ENCODE measurements at places on chromosomes 2 and 18.
A peak's percentile ranks its signal among the peaks of the same experiment; 100 is the strongest.

DNA sequence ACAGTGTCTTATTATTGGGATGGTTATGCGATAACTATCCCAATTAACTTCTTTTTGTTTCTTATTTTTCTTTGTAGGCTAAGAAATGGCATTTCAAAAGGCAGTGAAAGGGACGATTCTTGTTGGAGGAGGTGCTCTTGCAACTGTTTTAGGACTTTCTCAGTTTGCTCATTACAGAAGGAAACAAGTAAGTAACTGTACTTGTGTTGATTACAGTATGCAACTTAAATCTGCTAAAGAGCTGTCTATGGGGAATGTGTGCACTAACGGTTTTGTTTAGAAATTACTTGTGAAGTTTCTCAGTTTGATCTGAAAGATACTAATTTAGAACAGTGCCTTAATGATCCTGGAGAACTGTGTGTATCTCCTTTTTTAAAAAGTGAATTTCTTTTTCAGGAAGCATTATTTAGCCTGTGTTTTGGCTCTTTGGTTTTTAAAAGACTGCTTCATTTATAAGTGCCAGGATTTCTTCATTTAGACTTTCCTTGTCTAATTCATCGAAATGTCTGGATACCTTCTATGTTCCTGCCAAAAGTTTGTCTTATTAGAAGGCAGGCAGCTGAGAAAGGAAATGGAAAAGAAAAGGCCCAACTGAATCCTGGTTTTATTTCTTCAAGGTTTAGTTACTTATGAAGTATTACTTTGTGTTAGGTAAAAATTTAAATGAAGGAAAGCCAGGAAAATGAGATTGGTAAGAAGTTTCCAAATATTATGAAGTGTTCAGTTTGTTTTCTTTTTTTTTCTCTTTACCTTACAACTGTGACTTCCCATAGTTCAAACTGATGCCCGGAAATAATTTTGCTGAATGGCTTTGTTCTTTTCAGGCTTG, 40.1 kb downstream of the GPD2 start:
- DNase-seq: no peak

DNA sequence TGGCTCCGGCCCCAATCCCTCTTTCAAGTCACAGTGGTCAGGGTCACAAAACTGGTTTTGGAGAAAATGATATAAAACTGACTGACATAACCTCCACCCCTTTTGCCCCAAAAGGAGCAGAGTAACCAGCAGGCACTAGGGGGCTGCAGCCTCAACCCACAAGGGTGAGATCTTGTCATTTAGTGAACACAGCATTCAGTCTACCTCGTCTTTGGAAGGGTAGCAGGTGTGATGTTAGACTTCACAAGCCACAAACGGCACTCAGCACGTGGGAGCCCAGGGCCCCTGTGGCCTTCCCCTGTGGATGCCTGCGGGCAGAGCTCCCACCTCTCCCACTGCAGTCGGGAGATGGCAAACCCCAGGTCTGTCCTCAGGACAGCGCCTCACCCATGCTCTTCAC, 372.1 kb upstream of the MYT1L start:
- no peak for DNase-seq

DNA sequence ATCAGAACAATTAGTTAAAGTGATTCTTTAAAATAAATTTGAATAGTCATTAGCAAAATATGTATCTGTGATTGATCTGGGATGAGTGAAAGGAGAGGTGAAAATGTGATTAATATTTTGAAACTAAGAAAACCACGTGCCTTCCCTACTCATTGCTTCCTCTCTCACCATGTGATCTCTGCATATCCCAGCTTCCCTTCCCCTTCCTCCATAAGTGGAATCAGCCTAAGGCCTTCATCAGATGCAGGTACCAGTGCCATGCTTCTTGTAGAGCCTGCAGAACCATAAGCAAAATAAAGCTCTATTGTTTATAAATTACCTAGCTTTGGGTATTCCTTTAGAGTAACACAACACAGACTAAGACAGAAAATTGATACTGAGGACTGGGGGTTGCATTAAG, 11.2 kb upstream of the STAT1 start:
- no peak for DNase-seq

GRCh38 chr2:174004905-174005605, 39.9 kb upstream of the SP3 start:
- DNase-seq: peak; percentile 39

DNA sequence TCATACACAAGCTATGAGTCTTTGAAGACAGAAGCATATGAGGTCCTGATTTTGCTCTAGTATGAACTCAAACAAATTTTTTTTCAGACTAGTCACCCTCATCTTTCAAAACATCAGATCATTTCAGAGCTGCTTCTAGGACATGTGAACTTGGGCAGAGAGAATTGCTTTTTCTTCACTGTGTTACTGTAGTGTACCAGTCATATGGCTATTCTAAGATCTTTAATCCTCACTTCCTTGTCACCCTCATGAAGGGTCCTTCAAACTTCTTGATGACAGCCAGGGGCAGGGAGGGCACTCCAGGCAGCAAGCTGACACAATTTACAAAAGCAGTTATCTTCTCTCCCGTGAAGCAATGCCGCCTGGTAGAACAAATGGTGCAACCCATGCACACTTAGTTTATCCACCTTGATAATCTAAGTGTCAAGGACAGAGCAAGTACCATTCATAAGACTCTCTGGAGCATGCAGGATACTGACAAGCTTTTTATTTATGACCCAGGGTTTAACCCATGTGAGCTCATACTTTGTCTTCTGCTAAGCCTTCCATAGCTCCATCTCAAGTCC, 200.6 kb downstream of the DPP10 start:
- DNase-seq: no peak

GRCh38 chr2:177782613-177783012, 290.0 kb downstream of the PDE11A start:
- DNase-seq: no peak

GRCh38 chr2:240921311-240921994, 15.3 kb downstream of the CROCC2 start:
- peak; percentile 36 for DNase-seq

DNA sequence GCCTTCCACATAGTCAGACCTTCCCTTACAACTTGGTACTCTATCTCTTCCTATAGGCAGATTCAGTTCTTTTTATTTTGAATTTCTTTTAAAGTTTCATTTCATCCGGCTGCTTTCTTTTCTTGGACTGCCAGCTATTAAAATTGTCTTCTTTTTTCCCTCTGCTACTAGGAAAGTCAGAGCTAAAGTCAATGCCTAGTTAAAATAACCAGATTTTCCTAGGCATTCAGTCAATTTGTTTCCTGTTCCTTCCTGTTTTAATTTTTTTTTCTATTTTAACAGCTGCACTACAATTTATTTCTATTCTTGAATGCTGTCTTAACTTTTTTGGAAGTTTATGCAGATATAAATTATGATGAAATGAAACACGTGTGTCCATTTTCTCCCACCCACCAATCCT, 84.8 kb downstream of the EVA1A start:
- DNase-seq: no peak

DNA sequence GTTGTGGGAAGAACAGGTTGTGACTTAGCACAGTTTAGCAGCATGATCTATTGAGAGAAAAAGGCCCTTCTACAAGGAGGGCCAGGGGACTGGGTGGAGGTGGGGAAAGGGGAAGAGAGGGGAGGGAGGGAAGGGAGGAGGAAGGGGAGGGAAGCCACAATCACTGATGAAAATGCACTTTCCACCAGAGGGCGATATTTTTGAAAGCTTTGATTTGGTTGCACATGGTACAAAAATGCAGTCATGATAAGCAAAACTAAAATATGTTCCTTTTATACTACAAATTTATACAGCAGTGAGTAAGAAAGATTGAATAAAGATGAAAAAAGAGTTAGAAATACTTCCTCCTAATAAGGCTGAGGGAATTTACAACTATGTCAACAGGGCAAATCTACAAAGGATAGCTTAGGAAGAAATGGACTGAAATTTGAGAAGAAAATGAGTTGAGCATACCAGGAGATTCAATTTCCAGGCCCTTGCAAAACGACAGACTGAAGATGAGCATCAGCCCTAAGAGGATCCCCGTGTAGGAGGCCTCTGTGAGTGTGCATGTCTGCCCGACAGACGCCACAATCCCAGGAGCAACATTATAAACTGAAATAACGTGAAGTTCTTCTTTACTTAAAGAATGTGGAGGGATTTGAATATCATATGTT, 17.2 kb downstream of the SH3YL1 start:
- no peak for DNase-seq

DNA sequence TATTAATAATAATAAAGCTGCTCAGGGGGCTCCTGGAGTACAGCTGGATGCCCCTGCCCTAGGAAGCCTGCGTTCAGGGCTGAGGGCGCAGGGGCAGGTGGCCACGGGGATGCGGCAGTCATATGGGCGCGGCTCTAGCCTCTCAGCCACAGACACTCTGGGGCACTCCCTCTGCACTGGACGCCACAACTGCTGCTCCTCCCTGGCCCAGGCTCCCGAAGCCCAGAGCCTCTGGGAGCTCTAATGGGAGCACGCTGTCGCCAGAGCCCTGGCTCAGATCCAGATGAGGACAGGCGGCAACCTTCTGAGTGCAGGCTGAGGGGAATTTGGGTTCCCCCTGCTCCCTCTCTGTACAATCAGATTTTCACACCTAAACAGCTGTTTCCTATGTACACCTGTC, 93.6 kb downstream of the MTCL1 start:
- no peak for DNase-seq

GRCh38 chr2:101823859-101824258, 126.4 kb downstream of the MAP4K4 start:
- no peak for DNase-seq
